ENCODE measurements at places on chromosomes 3 and 15. TPM values are rescaled to one million over a fixed set of nuclear protein-coding genes. Genes with fewer than 3 reads are reported as not detected.

CILP gene
- 0.09 TPM for polyA plus RNA-seq

- no peak for DNase-seq
Observed at GRCh38 chr3:116873142-116873541, 163.6 kb downstream of the TUSC7 start.

HRG gene
- not detected for polyA plus RNA-seq

DNA sequence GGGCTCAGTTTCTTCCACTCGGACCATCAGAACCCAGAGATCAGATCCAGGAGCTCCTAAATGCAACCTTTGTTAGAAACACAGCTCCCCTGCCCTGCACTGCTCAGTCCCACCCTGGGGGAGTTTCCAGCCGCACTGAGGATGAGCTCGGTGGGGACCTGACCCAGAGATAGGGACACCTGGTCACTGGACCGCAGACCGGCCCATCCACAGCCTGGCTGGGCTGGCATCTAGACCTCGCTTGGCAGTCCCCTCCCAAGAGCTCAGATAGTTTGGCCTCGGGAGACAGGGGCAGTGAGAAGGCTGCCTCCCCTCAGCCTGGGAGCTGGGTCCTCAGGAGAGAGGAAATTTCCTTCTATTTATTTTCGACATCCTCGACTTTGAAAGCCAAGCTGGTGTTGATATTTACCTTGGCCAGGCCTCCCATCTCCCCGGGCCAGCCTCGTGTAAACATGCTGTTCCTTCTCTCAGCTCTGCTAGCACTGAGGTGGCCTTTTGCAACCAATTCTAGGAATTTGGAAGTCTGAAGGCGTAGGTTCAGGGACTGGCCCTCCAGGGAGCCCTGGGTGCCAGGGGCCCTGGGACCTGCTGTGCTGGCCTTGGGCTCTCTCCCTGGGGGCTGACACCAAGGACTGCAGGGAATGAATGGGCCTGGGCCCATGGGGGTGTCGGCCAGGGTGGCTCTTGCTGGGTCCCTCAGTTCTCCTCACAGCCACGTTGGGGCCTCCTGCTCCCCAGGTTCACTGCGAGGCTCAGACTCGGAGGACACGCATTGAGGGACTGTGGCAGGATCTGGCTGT lies 90.1 kb downstream of the VGLL4 start:
- no peak for DNase-seq

GRCh38 chr3:98972155-98972554 lies 70.7 kb upstream of the DCBLD2 start:
- peak; percentile 89 for DNase-seq

DNA sequence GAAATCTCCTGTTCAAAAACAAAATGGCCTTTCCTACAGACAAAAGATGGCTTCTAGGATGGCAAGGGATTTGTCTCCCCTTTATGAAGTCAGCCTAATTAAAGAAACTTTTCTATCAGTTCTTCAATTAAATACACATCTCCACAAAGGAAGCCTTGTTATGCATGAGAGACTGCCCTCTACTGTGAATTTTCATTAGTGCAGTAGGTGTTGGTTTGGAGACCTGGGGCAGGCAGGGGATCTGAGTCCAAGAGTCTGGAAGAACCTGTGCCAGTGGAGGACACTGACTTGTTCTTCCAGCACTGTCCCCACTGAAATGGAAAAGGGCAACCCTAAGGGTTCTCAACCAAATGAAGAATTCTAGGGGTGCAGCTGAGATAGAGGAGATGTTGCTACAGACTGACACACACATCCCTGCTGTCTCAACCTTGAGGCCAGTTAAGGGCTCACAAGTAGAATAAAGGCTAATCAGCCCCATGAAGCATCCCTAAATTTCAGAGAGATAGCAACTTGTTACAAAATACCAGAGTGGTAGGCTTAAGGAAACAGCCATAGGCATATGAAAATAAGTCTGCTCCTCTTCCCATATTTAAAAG lies 174.0 kb upstream of the PRICKLE2 start:
- DNase-seq: peak; percentile 78

GALNT15 gene
- polyA plus RNA-seq: 9.9 TPM

GRCh38 chr3:68287101-68287500 lies 632.7 kb upstream of the SUCLG2 start:
- no peak for DNase-seq

RNU6-1 gene
- not detected for polyA plus RNA-seq

GRCh38 chr3:197023241-197023997 lies 6.2 kb downstream of the MELTF start:
- DNase-seq: no peak

SLC2A2 gene
- not detected for polyA plus RNA-seq

GRCh38 chr3:42755681-42756578 lies 17.1 kb downstream of the CCDC13 start:
- peak; percentile 65 for DNase-seq

RFC4 gene
- 22.1 TPM for polyA plus RNA-seq

DNA sequence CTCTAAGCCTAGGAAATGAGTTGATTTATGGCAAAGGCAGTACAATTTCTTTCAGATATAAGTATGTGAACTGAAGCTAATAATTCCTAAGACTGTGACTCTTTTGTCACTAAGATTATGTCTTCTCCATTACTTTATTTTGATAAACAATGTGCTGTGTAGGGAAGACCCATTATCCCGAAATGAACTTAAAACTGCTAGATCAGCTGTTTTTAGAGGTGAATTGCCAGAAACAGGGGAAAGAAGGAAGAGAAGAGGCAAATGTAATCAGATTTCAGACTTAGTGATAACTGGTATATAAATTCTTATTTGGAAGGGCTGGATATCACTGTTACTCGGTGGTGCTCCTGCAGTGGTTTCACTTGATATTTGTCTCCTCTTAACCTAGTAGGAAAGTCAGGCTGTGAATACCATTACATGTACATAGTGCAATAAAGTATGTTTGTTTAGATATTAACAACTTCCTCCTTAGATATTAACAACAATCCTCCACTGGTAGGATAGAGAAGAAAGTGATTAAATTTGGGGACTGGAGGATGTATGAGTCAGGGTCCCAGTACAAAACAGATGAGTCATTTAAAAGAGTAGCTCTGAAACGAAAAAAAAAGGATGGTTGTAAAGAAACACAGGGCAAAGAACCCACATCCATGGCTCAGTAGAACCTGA lies 338.5 kb upstream of the KCNH8 start:
- no peak for DNase-seq

- no peak for DNase-seq
Observed at GRCh38 chr15:70566047-70566835, 197.1 kb downstream of the UACA start.

DNA sequence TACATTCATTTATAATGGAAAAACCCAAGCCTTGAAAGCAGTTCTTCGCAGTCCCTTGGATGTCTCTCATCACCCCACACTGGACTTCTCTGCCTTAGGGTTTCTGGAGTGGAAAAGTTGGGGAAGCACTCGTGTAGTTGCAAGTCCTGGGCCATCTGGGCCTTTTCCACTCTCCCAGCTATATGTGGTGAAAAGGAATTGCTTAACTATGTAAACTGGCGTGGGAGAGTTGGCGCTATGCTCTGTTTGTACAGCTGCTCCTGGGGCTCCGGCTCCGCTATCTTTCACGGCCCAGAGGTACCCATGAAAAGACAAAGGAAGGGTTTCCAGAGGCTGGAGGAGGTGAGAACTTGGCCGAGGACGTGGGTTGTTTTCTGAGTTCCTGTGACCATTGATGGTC lies 81.1 kb upstream of the MYZAP start:
- DNase-seq: no peak

DNA sequence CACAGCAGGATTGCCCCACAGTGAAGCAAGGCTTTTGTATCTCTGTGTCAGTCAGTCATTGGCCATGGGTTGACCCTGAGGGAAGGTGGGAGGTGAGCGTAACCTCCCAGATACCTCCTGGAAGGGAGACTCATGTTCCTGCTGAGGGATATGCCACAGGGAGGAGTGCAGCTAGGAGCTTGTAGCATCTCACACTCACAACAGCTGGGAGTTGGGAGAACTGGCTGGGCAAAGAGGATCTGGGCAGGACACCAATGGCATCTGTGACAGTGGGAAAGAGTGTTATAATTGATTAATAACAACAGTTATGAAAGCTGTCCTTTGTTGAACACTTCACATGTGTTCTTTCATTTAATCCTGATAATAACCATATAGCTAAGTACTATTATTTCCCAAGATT lies 171.0 kb downstream of the TLE3 start:
- no peak for DNase-seq

GRCh38 chr3:51670823-51671733 lies at the start of gene TEX264:
TEX264 (plus strand) TSS chr3:51671252; CDS start chr3:51674305, 3,053 bp downstream.
- peak; percentile 96 for DNase-seq

DNA sequence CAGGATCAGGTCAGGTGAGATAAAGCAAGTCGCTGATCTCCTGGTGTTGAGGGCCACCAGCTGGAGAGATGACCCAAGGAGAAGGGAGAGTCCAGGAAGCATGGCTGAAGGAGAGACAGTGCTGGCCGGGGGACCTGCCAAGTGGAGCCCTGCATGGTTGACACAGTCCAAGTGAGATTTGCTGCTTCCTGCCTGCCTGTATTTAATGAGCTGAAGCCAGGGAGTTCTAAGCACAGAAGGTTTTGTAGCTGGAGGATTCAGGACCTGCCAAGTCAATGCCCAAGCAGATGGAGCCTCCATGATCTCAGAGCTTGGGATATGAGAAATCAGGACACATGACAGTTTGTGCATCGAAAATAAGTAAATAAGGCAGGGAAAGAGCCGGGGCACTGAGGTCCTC lies 125.6 kb downstream of the SRGAP3 start:
- no peak for DNase-seq

- no peak for DNase-seq
Observed at GRCh38 chr3:84265768-84266167, 693.0 kb upstream of the CADM2 start.

- no peak for DNase-seq
Observed at GRCh38 chr3:155053756-155054155, 26.4 kb upstream of the MME start.

GRCh38 chr3:72597756-72598195 lies 250.5 kb downstream of the SHQ1 start:
- DNase-seq: peak; percentile 44

SMCO1 gene
- polyA plus RNA-seq: not detected

GRCh38 chr3:139227827-139228226 lies 116.0 kb upstream of the MRPS22 start:
- no peak for DNase-seq

DNA sequence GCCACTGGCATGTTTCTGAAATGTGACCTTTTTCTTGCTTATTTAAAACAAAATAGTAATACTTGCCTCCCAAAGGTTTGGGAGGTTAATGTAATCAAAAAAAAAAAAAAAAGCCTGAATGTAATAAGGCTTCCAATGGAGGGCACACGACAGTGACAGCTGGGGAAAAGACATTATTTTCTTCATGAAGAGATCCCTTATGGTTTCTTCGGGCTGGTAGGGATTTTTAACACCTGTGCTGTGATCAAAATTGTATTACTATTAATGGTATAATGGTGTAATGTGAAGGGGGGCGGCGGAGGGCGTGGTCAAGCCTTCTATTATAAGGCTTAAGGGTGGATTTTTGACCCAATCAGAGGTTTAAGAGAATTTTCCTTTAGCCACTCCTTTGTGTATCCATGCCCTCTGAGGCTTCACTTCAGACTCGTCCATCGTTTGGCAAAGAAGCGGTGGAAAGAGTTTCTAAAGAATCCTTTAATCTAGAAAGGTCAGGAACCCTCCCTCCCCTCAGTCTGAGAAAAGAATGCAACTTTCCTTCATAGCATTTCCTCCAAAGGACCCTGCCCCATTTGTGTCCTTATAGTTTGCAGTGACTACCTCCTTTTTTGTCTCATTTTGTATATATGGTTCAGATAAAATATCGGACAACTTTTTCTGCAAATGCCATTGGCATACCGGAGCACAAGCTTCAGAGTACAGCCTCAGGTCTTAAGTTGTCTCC lies 89.5 kb upstream of the CHD2 start:
- peak; percentile 12 for DNase-seq

MOBP gene
- not detected for polyA plus RNA-seq

DNA sequence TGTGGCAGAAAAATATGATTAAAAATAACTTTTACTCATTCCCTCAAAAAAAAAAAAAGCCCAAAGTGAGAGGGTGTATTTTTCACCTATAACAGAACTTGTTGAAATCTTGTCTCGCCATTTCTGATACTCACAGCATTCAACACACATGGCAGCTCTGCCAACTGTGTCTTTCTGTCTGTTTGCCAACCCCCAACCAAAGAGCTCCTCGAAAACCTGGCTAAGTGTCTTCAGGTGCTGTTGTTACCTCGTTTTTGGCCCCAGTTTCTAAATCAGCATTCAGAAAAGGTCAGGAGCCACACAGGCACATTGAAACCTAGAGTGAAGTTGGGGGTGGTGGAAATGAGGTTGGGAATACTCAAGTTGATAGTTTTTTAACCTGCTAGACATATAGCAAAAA lies 123.5 kb downstream of the TMEM108 start:
- DNase-seq: no peak

GRCh38 chr3:177646749-177647148 lies 449.5 kb upstream of the TBL1XR1 start:
- DNase-seq: no peak

GRCh38 chr3:196519718-196520082 lies 4.6 kb upstream of the SMCO1 start:
- no peak for DNase-seq

DNA sequence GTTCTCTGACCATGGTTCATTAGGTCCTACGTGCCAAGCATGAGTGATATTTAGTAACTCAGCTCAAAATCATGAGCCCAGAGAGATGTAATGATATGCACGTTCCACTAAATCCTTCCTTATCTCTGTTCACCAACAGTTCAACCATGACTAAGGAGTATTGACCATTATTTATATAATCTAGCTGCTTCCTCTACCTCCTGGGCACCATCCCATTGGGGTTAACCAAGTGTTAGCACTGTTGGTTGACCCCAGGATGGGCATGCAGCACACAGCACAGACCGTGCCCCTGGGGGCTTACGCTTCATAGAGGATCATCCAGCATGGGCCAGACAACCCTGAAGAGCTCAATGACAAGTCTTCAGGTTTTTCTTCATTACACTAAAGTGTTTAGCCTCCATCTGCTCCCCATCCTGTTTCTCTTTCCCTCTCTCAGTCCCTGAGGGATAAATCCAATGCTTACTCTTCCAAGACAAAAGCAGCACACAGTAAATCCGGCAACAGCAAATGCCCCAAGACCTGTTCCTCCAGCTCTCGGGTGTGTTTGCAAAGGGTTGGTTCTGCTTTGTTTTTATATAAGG lies 10.4 kb downstream of the FAM174B start:
- DNase-seq: no peak

- no peak for DNase-seq
Observed at GRCh38 chr3:72116226-72116625, 331.3 kb upstream of the PROK2 start.

DNA sequence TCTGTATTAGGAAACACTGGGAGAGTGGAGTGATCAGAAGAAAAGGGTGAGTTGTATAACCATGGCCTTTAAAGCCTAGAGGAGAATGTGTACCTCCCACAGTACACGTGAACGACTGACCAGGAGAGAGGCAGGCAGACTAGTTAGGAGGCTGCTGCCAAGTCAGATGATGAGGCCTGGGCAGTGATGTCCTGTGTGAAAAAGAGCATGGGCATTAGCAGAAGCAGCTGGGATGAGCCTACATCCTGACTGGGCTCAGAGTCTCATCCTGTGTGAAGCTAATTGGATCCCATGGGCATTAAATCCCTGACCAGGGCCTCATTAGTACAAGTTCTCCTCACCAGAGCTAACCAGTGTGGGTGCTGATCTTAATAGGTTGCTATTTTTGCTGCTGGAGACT lies 89.1 kb upstream of the SLC2A2 start:
- DNase-seq: peak; percentile 49

GRCh38 chr3:94967196-94967595 lies 904.3 kb downstream of the NSUN3 start:
- DNase-seq: no peak

Measured in GM23248 (cell line).